CD4-positive, alpha-beta T cell treated with Interleukin-12 subunit alpha and Interleukin-12 subunit beta, for 1 hour (primary cell): ENCODE measurements at places on chromosomes 11 and 22.

DNA sequence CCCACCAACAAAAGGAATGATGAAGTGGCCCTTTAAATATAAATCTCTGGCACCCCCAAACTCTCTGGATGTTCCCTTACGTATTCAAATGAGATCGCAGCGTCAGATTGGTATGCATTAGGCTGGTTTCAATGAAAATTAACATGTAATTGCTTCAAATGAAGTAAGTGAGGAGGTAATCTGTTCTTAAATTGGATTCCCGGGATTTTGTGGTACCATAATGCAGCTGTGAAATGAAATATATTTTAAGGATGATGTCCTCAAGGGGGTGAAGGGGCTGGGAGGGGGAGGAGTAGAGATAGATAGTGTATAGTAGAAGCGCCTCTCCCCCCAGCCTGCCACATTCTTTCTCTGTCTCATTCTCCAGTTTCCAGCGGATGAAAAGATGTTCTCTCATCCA, 748.2 kb downstream of the NTM start:
- no peak for DNase-seq

DNA sequence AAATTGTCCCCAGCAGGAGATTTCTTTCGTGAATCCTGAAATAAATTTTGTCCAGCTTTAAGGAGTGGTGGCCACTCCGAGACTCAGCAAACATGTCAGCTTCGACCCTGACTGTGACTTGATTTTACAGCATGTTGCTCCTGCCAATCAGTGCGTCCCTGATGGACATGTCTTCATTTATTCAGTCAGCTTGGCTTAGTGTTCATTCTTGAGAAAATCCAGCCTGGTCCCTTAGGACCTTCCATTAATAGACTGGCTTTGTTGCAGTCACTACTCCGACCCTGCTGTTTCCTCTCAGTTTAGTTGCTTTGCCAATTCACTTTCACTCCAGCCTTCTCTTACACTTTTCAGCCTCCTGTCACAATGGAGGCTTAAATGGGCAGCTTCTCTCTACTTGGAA, 30.5 kb downstream of the TMPRSS5 start:
- no peak for DNase-seq

- DNase-seq, result no peak
Observed at GRCh38 chr11:110219006-110219785, 77.2 kb downstream of the RDX start.

DNA sequence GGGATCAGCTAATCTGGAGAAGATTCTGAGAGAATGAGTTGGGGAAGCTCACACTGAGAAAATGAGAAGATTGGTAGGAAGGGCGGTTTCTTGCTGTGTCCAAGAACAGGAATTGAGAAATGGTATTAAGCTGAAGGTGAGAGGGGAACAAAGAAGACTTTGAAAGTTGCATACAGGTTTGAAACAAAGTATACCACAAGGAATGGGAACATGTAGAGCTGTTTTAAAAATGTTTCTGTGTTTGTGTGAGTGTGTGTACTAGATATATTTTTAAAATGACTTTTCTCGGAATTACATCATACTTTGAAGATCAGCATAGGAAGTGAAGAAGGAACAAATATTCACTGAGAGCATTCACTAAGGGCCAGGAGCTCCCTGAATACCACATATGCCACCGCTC, 24.4 kb upstream of the IZUMO1R start:
- DNase-seq, result no peak

- peak; percentile 39 for DNase-seq
Observed at GRCh38 chr11:44608991-44609782, 43.7 kb downstream of the CD82 start.

DNA sequence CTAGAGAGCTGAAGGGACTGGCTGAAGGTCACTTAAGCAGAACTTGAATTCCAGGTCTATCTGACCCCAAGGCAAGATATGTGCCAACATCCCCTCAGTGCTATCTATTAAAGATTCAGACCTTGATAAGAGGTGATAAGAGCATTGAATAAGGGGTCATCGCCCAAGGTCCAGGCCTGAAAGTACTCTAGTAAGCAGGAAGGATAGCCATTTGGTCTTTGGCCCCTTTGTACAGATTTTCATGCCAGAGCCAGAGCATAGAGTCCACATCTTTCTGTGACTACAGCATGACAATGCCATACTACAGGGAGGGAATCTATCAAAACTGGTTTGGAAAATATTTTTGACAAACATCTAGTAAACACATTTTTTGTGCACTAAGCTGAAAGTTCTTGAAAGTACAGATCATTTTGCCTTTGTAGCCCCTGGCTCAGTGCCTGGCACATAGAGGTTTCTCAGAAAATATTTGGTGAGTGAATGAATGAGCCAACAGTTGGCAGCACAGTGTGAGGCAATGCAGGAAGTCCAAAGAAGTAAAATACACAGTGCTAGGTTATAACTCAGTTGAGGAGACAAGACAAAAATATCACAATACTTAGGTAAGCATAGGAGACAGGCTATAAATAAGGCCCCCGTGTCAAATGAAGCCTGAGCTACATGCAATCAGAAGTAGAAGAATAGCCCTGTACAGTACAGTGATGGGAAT, 15.1 kb upstream of the RRAS2 start:
- no peak for DNase-seq

- no peak for DNase-seq
Observed at GRCh38 chr22:48104102-48104738, 1341.8 kb downstream of the TBC1D22A start.

- DNase-seq, result no peak
Observed at GRCh38 chr22:32822179-32822877, 20.8 kb downstream of the TIMP3 start.

DNA sequence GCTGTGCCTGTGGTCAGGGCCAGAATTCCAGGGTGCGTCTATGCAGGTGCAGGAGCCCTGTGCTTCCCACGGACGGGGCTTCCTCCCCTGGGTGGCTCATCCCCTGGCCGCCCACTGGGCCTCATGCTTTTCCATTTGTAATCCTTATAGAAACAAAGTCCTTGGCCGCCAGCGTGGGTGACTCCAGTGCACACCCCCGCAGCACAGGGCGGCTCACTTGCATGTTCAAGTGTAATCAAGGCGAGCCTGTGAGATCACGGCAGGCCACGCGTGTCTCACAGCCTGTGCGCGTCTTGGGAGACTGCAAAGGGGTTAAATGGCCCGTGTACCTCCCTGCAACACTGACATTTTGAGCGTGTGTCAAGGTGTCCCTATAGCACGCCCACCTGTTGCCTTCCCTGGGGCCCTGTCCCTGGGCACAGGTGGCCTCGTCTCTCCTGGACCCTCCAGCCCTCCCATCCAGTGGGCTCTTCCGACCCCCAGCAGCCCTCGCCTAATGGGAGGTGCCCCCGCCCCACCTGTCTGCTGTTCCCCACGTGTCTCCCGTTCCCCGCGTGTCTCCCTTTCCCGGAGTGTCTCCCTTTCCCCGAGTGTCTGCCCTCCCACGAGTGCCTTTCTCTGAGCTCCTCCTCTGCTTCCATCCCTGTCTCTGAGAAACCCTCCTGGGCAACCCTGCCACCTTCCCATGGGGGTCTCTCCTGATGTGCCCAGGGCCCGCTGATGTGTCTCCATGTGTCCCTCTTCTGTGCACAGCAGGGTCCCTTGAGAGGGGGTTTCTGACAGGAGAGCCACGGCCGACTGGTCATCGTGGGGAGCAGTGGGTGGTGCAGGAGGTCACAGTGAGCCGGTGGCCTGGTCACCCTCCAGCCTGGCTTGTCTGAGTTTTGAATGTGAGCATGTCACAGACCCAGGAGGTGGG, 1215.3 kb downstream of the BRD1 start:
- DNase-seq, result no peak

DNA sequence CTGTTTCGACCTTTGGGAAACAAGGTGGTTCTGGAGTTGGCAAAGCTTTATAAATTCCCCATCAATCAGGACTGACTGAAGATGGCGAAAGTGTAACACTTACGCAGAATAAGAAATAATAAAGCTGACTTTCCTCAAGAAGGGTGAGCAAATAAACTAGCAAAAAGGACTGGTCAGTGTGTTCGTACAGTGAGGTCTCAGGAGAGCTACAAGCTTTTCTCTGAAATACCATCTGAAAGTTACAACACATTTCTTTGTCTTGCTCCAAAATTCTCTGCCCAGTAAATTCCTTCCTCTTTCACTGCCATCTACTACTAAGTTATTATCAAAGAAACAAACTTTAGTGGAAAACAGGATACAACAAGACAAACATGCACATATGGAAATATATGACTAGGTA, 13.4 kb downstream of the PITPNB start:
- DNase-seq, result no peak

GRCh38 chr11:2843551-2843950, 42.0 kb downstream of the CDKN1C start:
- no peak for DNase-seq

- no peak for DNase-seq
Observed at GRCh38 chr22:23223569-23224317, 43.4 kb downstream of the BCR start.

GRCh38 chr22:26489447-26490036, 5.9 kb downstream of the SRRD start:
- DNase-seq, result no peak

DNA sequence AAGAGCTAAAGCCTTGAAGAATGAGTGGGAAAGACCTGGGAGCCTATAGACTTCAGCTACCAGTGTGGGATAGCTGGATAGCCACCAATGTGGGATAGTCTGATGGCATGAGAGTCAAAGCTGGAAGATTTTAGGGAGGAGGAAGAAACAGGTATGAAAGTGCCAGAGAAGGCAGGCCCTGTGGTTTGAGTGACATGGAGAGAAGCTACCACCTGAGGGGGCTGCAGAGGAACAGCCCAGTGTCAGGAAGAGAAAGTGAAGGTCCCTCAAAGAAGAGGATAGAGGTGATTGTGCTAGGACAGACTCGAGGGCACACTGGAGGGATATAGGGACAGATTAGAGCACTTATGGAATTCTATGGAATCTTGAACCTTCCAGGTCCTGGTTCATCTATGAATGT, 23.1 kb upstream of the PAX6 start:
- no peak for DNase-seq

DNA sequence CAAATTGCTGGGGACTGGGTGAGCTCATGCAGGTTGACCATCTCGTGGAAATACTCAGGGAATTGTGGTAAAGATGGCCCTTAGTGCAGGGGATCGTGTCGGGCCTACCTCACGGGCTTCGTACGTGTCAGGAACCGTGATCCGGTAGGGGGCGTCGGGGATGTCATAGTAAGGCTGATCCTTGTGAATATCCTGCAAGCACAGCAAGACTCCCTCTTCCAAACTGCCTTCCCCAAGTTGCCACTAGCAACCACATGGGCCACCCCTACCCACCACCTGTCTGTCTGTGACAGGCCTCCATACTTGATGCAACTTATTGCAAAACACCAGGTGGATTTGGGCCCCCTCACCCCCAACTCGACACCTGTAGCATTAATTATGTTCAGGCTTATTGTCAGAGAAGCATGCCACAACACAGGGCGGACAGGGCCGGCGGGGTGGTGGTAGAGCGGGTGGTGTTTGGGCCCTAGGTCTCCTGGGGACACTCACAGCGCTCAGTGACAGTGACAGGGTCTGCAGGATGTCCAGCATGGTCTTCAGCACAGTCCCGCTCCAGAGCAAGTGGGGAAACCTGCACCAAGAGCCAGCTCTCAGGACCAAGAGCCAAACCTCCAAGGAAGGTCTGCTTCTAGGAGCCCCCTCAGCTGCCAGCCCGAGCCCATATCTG, 22.6 kb upstream of the SERPIND1 start:
- no peak for DNase-seq

DNA sequence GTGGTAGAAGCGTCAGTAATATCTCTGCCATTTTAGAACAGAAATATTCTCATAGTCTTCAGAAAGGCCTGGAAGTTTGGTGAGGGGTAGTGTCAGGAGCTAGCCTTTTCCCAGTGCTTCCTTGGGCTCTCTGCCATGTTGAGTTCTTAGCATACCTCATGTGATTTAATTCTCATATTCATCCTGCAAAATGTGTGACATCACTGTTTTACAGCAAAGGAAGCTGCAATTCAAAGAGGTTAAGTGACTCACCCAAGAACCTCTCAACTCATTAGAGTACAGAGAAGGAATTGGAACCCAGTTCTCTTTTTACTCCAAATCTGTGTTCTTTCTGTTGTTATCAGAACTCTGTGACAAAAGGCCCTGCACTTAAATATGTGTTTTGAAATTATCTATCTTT, 72.1 kb downstream of the RNF169 start:
- DNase-seq, result no peak

GRCh38 chr11:117733316-117733715, 63.7 kb downstream of the DSCAML1 start:
- DNase-seq, result no peak

GRCh38 chr22:23608583-23608982, 23.5 kb downstream of the DRICH1 start:
- DNase-seq, result no peak

GRCh38 chr11:26946257-26946716, 47.6 kb upstream of the FIBIN start:
- no peak for DNase-seq

- DNase-seq, result no peak
Observed at GRCh38 chr11:47394050-47394321, 14.4 kb upstream of the SLC39A13 start.

DNA sequence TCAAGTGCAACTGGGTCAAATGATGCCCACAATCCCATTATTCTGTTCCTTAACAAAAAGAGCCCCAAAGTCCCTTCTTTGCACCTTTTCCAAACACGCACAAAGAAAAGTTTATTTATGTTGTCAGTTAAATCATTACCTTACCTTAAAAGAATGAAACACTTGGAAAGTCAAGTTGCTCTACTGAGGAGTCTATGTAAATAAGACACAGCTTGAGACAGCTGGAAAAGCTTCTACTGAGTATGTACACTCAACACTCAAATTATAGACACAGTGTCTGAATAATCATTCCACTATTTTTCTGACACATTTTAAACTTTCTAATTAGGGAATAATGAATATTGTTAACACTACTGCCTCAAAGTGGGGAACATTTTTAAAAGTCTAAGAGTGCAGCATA, 21.6 kb upstream of the PHLDA2 start:
- no peak for DNase-seq

GRCh38 chr11:67504950-67505581, at the start of gene PITPNM1:
PITPNM1 (minus strand) TSS chr11:67505363; CDS start chr11:67504180, 1,183 bp downstream.
- DNase-seq, result peak; percentile 79

DNA sequence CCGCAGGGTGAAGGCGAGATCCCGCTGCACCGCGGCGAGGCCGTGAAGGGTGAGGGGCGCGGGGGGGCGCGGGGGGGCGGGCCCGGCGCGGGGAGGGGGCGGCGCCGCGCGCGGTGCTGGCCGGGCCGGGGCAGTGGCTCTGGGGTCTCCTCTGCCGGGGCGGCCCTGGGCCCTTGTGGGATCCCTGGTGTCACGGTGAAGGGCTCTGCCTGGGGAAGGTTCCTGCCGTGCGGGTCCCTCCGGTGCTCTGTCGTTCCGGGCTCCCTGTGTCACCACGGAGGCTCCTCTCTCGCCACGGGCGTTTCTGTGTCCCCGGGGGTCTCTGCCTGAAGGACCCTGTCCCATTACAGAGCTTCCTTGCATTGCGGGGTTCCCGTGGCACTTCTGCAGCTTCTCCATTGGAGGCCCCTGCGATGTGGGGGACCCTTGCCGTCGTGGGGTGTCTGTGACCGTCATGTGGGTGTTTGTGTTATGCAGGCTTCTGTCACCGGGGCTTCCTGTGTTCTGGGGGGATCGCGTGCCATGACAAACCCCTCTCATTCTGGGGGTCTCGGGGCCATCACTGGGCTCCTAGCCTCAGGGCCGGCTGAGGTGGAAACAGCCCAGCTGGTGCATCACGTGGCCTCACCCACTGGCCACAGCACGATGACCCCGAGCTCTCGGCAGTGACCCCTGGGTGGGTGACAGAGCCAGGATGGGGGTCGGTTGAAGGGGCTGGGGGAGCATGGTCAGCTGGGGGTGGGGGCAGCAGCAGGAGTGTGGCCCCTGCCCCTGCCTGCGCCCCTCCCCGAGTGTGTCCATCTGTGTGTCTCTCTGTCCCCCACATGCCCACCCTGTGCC, 25.3 kb downstream of the SHANK3 start:
- no peak for DNase-seq
